Heart left ventricle (tissue), 16 donors: ENCODE measurements at places on chromosomes 6 and 20. TPM values are rescaled to one million over a fixed set of nuclear protein-coding genes. Genes with fewer than 3 reads are reported as not detected.

DNA sequence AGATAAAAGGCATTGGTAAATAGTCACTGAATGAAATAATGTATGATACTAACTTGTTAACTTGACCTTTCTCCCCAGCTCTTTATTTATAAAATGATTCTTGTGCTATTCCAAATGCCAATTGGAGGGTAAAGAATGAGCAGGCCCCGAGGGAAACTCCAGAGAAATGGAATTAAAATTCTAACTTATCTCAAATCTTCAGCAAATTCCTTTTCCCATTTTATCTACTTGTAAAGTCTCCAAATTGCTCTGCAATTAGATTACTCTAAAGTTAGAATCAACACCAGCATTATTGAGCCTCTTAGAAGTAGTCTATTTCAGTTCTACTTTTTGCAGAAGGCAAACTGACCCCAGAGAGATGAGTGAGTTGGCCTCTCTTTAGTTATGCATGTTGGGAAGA lies 165.9 kb upstream of the PREP start:
- no peak for DNase-seq

GRCh38 chr20:17655865-17656479 lies 26.1 kb downstream of the RRBP1 start:
- peak; percentile 18 for DNase-seq

DNA sequence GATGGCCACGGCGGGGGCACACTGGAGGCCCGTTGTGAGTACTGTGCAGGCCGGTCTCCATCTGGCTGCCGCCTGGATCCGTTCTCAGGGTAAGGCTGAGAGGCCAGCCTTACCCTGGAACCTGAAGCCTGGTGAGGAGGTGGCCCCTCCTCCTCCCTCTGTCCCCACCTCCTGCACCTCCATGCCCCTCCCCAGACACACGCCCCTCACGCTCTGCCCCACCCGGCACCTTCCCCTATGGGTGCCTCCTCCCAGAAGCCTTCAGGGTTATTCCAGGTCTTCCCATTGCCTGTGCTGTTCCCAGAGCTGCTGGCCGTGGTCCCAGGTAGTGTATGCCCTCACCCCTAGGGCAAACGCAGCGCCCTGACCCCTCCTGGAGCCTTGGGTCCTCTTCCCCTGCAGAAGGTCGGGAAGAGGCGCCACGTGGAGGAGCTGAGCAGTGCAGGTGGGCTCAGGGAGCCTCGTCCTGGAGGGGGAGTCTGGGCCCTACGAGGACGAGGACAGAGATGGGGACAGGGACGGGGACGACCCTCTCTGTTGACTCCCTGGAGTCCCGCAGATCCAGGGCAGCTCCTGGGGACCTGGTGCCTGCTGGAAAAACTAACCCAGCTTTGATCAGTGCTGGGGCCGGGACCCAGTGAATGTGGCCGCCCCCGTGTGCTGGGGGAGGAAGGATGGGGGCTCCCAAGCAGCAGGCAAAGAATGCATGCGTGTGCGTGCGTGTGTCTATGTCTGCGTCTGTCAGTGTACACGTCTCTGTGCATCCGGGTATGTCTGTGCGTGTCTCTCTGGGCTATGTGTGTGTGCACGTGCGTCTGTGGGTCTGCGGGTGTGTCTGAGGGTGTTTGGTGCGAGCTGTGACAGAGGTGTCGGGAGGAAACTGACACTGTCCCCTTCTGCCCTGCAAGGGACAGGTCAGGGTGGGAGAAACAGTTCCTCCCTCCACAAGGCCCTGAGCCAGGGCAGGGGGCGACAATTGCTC lies 8.2 kb upstream of the HRH3 start:
- no peak for DNase-seq

DNA sequence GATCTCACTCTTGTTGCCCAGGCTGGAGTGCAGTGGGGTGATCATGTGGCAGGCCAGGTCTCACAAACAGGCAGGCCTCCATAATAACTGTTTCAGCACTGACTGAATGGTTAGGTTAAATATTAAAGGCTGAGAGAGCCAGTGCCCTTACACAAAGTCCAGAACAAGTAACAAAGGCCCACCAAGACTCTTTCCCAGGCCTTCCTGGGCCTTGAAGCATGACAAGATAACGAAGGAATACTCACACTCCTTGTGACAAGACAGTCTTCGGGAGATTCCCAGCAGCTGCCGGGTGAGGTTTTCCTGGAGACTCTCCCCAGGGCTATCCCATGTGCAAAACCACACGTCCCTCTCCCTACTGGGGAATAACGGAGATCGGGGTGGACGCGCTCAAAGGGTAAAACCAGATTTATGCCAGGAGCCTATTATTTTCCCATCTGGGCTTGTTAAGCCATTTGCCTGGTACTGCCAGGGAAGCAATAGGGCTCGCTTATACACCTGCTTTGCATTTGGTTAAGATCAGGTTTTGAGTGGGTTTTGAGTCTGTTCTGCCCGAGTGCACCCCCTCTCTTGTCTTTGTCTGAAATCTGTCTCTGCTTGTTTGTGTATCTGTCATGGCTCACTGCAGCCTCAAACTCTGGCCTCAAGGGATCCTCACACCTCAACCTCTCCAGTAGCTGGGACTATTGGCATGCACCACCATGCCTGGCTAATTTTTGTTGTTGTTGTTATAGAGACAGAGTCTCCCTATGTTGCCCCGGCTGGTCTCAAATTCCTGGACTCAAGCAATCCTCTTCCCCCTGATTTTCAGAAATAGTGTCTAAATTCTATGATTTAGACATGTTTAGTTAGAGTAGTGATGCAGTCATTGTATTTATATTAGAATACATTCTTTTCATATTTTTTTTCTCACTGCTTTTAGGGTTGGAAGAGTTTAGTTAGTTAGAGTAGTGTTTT lies 1.4 kb upstream of the ENPP3 start:
- no peak for DNase-seq

DNA sequence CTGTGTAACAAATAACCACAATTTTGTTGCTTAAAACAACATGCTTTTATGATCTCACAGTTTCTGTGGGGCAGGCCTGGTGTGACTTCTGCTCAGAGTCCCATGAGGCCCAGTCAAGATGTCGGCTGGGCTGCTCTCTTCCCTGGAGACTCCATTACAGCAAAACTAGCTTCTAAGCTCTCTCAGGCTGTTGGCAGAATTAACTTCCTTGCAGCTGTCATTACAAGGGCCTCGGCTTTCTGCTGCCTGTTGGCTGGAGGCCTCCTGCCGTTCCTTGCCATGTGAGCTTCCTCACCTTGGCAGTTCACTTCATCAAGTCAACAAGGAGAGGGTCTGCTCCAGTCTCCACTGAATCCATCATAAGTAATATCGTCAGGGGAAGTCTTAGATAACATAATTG lies 659.2 kb downstream of the PRKN start:
- DNase-seq, result no peak

GRCh38 chr20:23291575-23292240 lies 58.9 kb upstream of the NXT1 start:
- no peak for DNase-seq

DNA sequence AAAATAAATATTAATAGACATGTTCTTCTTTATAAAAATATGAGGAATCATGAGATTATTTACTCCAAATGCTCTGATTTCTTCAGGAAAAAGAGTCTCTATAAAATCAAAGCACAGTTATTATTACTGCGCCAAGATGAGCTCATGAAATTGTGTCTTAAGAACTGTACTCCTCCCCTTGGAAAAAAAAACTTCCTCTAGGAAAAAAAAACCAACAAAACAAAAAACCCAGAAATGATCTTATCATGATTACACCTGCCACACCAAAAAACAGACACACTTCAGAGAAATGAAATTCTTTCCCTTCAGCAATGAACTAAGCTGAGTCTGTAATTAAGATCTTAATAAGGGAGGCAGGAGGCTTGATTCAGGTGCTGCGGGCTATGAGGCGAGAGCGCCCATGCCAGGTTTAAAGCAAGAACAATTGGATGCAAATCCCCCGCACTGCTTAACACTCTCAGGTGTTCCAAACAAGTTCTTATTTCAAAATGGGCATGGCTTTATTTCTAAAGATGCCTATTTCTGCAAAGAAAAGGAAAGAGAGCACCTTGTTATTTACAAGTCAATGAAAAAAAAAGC lies 9.1 kb downstream of the NEDD9 start:
- no peak for DNase-seq

DNA sequence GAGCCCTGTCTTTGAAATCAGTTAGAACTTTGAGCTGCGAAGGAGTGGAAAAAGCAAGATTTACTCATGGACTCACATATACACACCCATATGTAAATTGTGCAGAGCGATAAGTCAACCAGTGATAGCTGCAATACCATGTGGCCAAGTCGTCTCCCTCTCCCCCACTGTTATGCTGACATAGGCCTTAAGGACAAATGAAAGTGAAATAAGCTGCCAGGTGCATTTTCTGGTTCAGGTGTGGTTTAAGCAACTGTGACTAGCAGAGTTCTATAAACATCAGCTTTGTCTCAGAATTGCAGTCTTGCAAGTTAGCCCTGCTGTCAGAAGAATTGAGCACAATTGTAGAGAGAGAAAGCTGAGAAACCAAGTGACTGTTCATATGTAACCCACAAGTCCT lies 9.6 kb downstream of the FAM83B start:
- no peak for DNase-seq

- DNase-seq, result no peak
These were observed 29.1 kb upstream of the SASH1 start for GRCh38 chr6:148313488-148313887.

GRCh38 chr6:107780226-107780625 lies 43.9 kb downstream of the SCML4 start:
- DNase-seq, result no peak

- DNase-seq, result no peak
These were observed 306.9 kb upstream of the PTCHD4 start for GRCh38 chr6:48417927-48418326.

GRCh38 chr6:31652925-31653724 lies 664 bp upstream of the BAG6 start:
- peak; percentile 87 for DNase-seq

DNA sequence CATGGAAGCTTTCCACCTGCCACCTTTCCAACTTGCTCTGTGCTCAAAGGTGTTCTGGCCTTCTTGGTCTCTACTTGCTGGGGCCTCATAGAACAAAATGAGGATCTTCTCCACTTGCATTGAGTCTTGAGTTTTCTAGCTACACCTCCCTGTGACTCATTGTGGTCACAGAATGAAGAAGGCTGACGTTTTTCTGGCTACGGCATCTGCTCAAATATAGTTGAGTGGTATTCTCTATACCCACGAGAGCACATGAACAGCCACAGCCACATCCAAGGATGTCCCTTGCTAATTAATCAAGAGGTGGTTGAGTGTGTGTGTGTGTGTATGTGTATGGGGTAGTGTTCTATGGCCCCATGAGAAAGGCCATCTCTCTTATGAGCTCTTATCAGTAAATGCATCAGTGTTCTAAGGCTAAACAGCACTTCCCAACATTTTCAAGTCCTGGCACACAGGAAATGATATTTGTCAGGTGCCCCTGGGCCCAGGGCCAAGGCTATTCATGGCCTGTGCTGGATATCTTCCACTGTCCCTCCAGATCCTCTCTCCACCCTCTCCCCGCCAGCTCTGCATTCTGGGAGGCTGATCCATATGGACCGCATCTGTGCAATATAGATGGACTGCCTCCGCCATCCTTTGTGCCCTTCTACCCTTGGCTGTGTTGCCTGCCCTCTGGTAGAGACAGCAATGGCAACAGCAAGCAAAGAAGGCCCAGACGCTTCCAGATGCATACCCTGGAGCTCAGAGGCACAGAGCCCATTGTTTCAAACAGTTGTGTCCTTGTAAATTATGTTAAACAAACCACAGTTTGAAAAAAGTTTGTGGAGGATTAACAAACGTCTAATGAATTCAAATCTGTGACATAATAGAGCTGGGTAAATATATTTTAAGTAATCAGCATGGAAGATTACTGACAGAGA lies 150.2 kb downstream of the LRFN2 start:
- DNase-seq, result no peak

GRCh38 chr6:138647006-138647405 lies 126.6 kb upstream of the CCDC28A start:
- DNase-seq, result no peak

DNA sequence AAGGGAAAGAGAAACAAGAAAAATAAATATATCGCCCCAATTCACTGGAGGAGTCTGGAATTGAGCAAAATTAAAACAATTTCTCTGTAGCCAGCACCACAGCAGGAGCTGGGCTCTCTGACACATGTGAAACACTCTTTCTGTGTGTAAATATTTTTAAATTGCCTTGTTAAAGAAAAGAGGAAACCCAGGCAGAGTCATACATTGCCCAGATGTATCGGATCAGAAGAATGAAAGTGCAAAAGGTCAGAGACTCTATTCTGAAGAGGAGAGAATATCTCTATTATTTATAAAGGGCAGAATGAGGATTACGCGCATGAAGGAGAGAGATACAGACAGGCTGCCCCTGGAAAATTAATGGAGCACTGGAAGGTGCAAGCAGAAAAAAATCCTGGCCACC lies 127.0 kb upstream of the MAN1A1 start:
- DNase-seq, result no peak

- no peak for DNase-seq
These were observed 42.6 kb upstream of the IFNGR1 start for GRCh38 chr6:137261761-137262160.

GRCh38 chr6:36368921-36369865 lies 18.3 kb downstream of the ETV7 start:
- no peak for DNase-seq

- DNase-seq, result no peak
These were observed 162.3 kb upstream of the ZNF217 start for GRCh38 chr20:53755733-53756531.

GRCh38 chr6:20746024-20746423 lies 211.8 kb downstream of the CDKAL1 start:
- DNase-seq, result no peak

MCUR1 gene
- total RNA-seq, result 26.9 TPM

PCIF1 gene
- total RNA-seq, result 23.7 TPM

WFDC10B gene
- not detected for total RNA-seq

GSS gene
- 27.6 TPM for total RNA-seq

RAET1L gene
- not detected for total RNA-seq
